PC-3 (cell line): ENCODE measurements at places on chromosomes 12 and 14. TPM values are rescaled to one million over a fixed set of nuclear protein-coding genes. Genes with fewer than 3 reads are reported as not detected.

The NKX2-1 gene
- total RNA-seq = not detected in 2 replicates

The TPH2 gene
- not detected in 2 replicates for total RNA-seq

The KRT6A gene
- total RNA-seq = 46.3 and 61.2 TPM in 2 replicates

The KRT81 gene
- total RNA-seq = 1,688 and 2,042 TPM in 2 replicates
